ENCODE measurements at places on chromosomes 13 and 19. TPM values are rescaled to one million over a fixed set of nuclear protein-coding genes. Genes with fewer than 3 reads are reported as not detected.
A peak's percentile ranks its signal among the peaks of the same experiment; 100 is the strongest.

DNA sequence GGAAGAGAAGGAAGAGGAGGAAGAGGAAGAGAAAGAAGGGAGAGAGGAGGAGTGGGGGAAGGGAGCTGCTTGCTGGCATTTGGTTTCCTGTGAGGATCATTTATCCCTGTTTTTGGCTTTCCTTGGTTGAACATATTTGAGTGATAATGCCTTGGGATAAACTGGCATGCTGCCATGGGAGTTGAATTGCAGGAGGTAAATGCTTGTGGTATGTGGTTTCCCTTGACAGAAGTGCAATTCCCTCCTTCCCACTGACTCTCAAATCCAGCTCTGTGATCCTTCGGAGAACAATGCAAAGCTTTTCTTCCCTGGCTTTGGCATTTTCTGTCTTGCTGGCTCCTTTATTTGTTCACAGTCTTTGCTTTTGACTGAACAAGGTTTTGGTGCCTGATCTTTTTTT lies 27.2 kb upstream of the CBY2 start:
- peak; percentile 39 for DNase-seq

DNA sequence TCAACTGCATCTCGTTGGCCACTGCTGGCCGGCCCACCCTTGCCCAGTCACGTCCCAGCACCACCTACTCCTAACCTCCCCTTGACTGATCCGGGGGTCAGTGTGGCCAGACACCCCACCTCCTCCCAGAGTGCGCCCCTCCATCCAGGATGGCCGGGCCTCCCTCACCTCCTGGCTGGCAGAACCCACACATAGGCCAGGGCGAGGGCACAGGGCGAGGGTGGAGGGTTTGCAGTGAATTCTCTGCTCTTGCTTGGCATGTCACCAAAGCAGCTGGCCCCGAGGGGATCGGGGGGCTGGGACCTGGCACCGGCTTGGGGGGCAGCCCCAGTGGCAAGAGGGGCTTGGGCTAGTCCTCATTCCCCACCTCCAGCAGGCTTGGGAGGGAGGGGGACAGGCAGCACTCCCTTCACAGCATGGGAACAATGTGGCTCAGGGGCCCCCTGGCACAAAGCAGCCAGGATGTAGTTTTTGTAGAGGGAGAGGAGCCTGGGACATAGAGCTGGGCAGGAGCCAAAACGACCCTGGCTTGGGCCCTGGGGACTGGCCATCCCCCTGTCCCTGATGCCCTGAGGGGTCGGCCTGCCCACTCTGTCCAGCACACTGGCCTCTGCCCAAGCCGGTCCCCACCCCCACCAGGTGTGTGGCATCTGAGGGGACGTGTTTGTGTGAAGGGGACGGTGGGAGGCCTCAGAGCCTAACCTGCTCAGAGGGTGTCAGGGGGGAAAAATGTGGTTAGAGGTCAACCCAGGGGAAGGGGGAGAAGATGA lies 28.5 kb upstream of the ASF1B start:
- DNase-seq, result no peak

GRCh38 chr13:27791146-27791900 lies 960 bp upstream of the GSX1 start:
- DNase-seq, result no peak

GRCh38 chr19:3780786-3781304 lies 5.3 kb downstream of the MATK start:
- DNase-seq, result no peak

DNA sequence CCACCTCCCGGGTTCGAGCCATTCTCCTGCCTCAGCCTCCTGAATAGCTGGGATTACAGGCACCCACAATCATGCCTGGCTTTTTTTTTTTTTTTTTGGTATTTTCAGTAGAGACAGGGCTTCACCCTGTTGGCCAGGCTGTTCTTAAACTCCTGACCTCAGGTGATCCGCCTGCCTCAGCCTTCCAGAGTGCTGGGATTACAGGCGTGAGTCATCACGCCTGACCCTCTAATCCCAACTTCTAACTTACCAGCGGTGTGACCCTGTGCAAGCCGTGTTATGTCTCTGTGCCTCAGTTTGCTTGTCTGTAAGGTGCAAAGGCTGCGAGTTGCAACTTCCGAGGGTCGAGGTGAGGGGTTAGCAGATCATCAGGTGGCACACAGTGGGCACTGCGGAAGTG lies 17.3 kb downstream of the ZSWIM4 start:
- DNase-seq, result no peak

- no peak for DNase-seq
These were observed 69.1 kb downstream of the SIAH3 start for GRCh38 chr13:45782327-45783045.

- DNase-seq, result no peak
These were observed 5.8 kb downstream of the GP6 start for GRCh38 chr19:55032170-55032800.

DNA sequence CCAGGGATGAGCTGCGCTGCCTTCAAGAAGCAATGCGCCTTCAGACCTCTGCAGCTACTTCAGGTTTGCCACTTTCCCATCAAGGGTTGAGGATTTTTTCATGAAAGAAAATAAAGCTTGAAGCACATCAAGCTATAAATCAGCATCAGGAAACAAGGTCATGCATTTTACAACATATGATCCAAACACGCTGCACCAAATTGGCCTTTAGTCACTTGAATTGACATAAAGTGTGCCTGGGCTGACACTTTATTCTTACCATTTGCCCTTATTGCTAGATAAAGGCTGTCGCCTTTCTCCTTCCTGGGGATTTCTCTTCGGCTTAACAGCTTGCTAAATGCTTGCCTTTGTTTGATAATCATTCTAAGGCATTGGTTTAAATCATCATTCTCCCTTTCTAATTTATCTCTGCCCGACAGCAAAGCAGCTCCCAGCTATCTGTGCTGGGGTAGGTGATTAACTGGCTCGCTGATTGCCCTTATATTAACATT lies 87.7 kb downstream of the LHFPL6 start:
- DNase-seq, result no peak

- no peak for DNase-seq
These were observed 18.0 kb downstream of the MPND start for GRCh38 chr19:4361152-4362046.

GRCh38 chr19:53102756-53103233 lies 427 bp downstream of the ZNF160 start:
- DNase-seq, result no peak

GRCh38 chr19:7678971-7679751 lies 1.5 kb upstream of the TRAPPC5 start:
- DNase-seq, result no peak

SPTBN4 gene
- total RNA-seq, result 2.1 TPM

SPART gene
- total RNA-seq, result 139 TPM

ANGPTL8 gene
- not detected for total RNA-seq

C19orf44 gene
- 10.4 TPM for total RNA-seq

GPR18 gene
- not detected for total RNA-seq

CADM4 gene
- total RNA-seq, result 32.4 TPM

ISYNA1 gene
- 16.4 TPM for total RNA-seq

SGCG gene
- total RNA-seq, result 1.4 TPM

Measured in esophagus muscularis mucosa (tissue), 4 donors.